GM20000 (cell line): ENCODE measurements at places on chromosomes 1 and 21.
A peak's percentile ranks its signal among the peaks of the same experiment; 100 is the strongest.

DNA sequence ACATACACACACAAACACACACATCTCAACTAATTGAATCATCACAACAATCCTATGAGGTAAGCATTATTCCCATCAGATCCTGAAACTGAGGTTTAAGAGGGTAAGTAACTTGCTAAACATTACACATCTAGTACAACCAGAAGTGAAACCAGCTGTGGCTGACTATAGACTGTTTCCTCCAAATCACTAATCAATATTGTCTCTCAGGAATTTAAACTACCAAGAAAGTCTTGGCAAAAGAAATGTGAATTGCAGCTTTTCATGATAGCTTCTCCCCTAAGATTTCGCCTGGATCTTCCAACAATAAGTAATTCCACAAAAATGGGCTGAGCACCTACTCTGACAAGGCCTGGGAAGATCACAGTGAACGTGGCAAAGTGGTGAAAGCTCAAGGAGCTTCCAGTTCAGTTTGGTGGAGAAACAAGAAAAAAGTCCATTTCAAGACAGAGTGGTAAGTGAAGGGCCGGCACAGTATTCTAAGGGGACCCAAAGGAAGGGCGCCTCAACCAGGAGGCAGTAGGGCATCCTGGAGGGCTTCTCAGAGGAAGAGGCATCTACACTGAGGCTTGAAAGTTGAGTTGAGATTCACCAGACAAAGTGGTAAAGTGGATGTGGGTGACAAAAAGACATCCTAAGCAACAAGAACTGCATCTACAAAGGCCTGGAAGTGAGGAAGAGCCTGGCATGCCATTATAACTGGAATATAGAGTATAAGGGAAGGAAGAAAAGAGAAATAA is 22.1 kb downstream of the LRRC52 start:
- no peak for DNase-seq

GRCh38 chr21:39050841-39051587 is 132.2 kb downstream of the PSMG1 start:
- no peak for DNase-seq

DNA sequence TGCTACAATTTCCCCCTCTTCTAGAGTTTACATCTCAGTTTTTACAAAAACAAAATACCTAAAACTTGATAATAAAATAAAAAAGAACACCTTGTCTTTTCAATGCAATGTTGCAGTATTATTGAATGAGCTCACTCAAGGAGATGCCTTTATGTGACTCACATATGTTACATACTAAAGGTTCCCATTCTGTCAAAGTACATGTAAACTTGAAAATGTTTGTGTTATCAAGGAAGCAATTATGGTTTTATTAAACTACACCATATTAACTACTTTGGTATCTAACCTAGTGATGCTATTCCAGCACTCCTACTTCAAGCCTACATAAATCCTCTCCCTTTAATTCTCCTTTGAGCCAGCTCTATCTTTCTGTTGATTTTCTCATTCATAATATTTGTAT is 658.3 kb downstream of the PTPRC start:
- no peak for DNase-seq

GRCh38 chr1:234853906-234854644 is 244.1 kb upstream of the IRF2BP2 start:
- no peak for DNase-seq

DNA sequence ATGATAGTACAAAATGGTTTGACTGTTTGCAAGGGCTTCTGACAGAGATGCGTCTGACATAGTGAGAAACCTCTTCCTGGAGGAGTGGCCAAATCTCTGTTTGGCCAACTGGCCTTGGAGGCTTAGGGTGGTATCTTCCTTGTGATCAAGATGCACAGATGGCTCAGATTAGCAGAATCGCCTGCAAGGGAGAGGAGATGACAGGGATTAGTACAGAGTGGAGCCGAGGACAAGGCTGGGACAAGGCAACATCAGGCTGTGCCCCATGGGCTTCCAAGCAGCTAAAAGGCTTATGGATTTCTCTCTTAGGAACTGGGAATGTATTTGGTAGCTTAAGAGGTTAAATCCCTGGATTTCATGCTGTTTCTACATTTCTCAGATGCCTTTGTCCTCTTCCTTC is 379.1 kb downstream of the SIPA1L2 start:
- DNase-seq: no peak

DNA sequence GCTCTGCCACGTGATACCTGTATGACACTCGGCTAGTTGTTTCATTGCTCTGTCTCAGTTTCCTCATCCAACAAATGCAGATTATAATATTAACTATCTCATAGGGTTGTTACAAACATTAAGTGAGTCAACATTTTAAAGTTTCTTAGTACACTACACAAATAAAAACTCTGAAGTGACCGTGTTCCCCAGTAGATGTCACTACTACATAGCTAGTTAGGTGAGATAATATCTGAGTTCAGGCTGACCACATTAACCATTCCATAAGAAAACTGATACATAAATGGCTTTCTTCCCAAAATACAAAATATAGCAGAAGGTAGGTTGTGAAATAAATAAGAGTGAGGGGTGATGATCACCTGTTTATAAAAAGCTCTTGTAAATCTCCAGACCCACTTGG is 214.1 kb downstream of the NUF2 start:
- DNase-seq: no peak

GRCh38 chr1:24353292-24353891 is 34.2 kb downstream of the GRHL3 start:
- DNase-seq: no peak

DNA sequence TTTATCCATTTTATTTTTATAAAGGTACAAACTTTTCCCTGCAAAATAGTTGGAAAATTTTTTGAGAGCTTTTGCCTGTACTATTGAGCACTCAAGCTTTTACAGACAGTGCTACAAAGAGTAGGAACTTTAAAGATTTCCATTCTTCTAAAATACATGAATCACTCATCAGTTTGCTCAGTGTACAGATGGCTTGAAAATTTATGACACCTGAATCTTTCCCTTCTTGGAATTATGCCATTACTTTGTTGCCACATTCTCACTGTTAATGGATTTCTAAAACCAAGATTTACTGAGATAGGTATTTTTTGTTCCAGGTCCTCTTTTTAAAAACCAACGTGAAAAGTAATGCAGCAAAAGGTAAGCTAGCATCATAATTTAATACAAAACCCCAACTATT is 76.0 kb downstream of the GPATCH2 start:
- no peak for DNase-seq

DNA sequence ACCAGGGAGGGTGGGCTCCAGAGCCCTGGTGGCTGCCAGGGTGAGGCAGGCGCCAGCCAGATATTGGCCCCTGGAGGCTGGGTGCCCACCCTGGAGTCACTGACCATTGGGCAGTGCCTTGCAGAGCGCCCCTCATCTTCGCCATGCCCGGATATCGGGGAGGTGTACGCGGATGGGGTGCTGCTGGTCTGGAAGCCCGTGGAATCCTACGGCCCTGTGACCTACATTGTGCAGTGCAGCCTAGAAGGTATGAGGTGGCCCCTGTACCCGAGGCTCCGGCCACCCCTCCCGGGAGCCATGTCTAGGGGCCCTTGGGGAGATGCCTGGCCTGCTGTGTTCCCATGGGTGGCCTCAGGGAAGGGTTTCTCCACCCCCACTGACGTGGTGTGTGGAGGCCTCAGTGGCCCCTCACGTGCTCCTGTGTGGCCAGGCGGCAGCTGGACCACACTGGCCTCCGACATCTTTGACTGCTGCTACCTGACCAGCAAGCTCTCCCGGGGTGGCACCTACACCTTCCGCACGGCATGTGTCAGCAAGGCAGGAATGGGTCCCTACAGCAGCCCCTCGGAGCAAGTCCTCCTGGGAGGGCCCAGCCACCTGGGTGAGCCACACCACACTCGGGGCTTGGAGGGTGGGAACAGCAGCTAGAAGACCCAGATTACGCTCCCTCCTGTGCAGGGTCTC is 30.9 kb downstream of the TRIM11 start:
- DNase-seq: no peak

- no peak for DNase-seq
These were observed 63.7 kb upstream of the EPS8L3 start for GRCh38 chr1:109827466-109827865.

DNA sequence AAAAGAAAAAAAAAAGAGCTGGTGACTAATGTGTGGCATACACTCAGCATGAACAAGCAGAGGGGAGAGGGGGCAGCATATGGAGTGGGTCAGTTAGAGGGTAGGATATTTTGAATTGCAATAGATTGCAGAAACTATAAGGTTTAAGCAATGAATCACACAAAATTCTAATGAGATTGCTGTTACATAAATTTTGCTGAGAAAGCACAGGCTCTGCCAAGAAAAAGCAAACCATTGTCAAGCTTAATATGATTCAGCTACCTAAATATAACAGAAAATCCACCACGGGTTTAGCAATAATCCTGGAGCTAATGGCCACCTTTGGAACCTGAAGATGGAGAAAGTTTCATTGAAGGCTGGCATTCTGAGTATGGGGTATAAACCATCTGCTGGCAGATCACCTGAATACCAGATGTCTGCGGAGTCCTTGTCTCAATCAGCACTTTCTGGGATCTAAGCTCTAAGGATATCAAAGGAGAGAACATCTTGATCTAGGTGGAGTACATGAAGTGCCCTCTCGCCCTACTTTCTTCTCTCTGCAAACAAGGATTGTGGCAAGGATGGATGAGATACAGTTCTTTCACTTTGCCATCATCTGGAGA is 30.3 kb upstream of the ANGPTL7 start:
- no peak for DNase-seq

DNA sequence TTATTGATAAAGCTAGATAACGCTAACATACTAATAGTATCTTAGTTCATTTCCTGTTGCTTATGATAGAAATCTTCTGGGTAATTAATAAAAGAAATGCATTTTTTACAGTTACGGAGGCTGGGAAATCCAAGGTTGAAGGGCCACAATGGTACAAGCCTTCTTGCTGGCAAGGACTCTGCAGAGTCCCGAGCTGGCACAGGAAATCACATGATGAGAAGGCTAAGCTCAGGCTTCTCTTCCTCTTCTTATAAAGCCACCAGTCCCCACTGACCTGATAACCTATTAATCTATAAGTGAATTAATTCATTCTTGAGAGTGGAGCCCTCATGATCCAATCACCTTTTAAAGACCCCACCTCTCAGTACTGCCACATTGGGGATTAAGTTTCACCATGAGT is 82.6 kb downstream of the GPR161 start:
- DNase-seq: no peak

- DNase-seq: no peak
These were observed 424.1 kb downstream of the CAMTA1 start for GRCh38 chr1:7209336-7209735.

DNA sequence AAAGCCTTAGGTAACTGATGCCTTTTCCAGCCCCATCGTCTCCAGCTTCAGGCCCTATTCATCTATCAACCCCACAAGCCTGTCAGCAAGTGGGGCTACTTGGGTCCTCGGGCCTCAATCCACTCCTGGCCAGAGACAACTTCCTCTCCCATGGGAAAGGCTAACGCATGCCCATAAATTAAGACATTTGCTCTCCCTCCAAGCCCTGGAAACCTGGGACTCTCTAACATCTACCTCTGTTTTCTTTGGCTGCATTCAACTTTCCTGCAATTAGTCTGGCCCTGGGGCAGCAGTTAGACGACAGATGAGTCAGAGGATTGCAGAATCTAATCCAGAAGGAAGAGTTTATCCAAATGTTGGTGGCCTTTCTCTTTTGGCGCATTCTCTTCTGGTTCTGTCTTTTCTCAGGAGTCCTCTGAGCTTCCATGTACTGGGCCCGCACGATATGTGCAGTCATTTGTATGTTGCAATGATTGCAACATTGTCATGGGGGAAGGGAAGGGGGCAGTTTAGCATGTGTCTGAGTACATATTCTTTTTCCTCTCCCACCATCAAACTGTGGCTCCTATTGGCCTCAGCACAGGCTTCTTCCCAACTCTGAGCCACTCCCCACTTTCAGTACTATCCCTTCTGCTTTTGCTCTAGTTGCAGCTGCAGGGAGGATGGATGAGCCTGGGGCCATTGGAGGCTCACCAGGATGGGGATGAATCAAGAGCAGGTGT is 54.4 kb downstream of the NAV1 start:
- DNase-seq: no peak

DNA sequence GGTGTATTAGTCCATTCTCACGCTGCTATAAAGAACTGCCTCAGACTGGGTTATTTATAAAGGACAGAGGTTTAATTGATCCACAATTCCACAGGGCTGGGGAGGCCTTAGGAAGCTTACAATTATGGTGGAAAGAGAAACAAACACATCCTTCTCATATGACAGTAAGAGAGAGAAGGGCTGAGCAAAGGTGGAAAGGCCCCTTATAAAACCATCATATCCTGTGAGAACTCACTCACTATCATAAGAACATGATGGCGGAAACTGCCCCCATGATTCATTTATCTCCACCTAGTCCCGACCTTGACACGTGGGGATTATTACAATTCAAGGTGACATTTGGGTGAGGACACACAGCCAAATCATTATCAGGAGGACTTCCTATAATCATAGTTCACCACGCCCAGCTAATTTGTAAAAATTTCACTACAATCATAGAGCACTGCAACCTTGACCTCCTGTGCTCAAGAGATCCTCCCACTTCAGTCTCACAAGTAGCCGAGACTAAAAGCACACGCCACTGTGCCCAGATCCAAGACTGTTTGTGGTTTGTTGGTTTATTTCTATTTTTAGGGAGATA is 164.9 kb downstream of the RERE start:
- DNase-seq: no peak

GRCh38 chr1:234987415-234988154 is 141.1 kb downstream of the TOMM20 start:
- peak; percentile 49 for DNase-seq

DNA sequence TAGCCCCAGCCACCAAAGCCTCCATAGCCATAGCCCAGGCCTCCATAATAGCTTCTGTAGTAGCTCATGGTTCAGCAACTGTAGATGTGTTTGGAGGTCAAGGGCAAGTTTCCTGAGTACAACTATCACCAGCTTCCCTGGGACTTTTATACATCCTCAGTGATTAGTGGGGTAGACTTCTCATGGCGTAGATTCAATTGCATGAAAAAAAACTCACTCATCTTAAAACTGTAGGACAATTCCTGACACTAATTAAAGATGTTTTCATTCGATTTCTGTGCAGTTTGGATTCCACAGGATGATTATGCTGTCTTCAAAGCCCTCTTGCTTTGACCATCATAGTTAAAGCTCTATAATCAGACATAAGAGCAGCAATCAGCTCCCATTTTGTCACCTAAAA is at the start of gene KRTAP19-8:
TSS of gene KRTAP19-8 (minus strand) at position 101 of the 400 bp plus-strand sequence. CDS start at position 68, 33 bp downstream.
- DNase-seq: no peak

DNA sequence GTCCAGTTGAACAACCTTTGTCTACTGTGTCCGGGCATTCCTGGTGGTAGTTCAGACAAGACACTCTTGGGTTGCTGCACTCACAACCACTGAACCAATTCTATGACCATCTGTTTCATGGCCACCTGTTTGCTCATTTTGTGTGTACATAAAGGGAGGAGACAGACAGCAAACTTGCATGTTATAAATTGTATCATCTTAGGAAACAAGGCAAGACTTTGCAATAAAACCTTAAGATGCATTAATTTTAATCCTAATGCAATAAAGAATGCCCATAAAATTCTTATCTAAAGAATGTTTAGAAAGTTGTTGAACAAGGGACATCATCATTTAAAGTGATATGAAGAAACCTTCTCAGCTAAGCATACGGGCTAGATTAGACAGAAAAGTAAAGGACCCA is 34.8 kb downstream of the ADAM30 start:
- no peak for DNase-seq

- DNase-seq: no peak
These were observed 6.6 kb upstream of the PLA2G2C start for GRCh38 chr1:20192871-20193411.
